ENCODE measurements at places on chromosomes 4 and X.

DNA sequence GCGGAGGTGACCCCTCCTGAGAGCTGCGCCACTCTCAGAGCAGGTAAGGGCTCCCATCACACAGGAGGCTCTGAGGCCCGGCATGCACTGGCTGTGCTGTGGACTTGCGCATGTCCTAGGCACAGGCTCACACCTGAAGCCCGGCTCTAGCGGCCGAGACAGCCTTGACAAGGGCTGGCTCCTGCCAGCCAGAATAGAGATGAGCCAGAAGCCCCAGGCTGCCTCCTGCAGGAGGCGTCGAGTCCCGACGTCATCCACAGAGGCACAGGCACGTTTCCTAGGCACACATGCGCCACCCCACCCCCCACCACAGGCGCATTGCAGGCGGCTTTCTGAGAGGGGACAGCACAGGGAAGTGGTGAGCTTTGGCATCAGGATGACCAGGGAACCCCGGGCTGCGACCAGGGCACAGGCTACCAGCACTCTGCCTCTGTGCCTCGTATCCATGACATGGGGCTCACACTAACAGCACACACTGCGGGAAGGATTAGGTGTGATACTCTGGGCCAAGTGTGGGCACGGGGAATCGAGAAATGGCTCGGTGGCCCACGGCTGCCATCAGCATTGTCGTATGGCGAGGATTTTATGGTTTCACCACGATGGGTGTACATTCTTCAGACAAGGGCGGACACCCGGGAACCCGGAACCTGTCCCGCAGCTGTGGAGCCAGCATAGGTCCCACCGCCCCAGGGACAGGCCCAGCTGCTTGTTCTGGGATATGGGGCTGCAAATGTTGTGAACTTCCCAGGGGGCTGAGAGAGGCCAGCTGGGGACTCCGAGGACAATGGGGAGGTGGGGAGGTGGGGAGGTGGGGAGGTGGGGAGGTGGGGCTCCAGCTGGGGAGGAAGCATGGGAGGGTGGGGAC is 90.7 kb upstream of the ADRA2C start:
- no peak overlapping the region for H3K27ac ChIP-seq
- no peak overlapping the region for H3K4me3 ChIP-seq
- DNase-seq: no peak
- H3K4me1 ChIP-seq: no peaks in the 10 kb centered on the region

DNA sequence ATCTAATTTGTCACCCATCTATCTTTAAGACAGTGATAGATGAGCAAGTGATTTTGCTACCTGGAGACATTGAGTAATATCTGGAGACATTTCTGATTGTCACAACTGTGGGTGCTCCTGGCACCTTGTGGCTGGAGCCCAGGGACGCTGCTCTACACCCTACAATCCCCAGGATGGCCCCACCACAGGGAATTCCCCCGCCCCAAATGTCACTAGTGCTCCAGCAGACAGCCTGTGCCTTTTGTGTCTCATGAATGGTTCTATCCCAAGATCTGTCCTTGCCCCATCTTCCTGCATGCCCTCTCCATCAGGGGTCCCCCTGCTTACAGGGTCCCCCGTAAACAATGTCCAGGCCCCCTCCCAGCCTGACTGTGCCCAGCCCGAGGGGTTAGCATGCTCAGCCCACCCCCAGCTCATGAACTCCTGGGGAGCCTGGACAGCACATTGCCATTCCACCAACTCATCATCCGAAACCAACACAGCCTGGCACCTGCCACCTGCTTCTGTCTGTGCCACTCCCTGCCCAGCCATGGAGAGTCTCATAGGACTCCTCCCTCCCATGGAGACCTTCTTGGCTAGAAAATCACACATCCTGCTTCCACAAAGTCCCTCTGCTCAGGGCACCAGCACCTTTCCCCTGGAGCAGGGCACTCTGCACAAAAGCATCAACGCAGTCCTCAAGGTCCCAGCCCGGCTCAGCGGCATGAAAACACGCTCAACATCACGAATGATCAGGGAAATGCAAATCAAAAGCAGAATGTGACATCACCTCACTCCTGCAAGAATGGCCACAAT is 5.7 kb downstream of the P2RY8 start:
- no peak for DNase-seq
- no peak overlapping the region for H3K4me3 ChIP-seq
- no peak overlapping the region for H3K27ac ChIP-seq
- H3K36me3 ChIP-seq: no peaks in the 10 kb centered on the region

- no peak overlapping the region for H3K27ac ChIP-seq
- H3K36me3 ChIP-seq: no peaks in the 10 kb centered on the region
- H3K27me3 ChIP-seq: no peaks in the 10 kb centered on the region
- H3K4me3 ChIP-seq: no peak overlapping the region
- no peaks in the 10 kb centered on the region for H3K4me1 ChIP-seq
These were observed 150.8 kb downstream of the RBMX2 start for GRCh38 chrX:130552444-130553073.

- H3K4me3 ChIP-seq: no peak overlapping the region
- no peak overlapping the region for H3K27ac ChIP-seq
- DNase-seq: no peak
- no peaks in the 10 kb centered on the region for H3K36me3 ChIP-seq
- H3K4me1 ChIP-seq: no peaks in the 10 kb centered on the region
- no peaks in the 10 kb centered on the region for H3K27me3 ChIP-seq
These were observed 719.4 kb downstream of the ADGRL3 start for GRCh38 chr4:61919561-61919960.

DNA sequence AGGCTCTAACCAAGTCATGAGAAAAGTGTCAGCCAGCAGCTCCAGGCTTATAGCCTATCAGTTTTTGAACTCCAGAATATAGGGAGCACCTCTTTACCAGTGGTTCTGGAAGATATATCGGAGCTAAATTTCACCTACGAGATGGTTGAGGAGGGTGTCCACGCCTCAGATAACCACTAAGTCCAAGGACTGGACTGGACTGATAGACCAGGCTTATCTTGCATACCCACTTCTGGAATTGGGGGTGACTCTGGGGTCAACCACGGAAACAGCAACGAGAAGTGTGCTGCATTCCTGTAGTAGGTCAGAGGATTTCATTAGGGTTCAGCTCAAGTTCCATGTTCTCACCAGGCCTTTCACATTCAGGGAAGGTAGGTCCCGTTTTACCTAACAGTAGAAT is 38.6 kb upstream of the TRPC3 start:
- no peak overlapping the region for H3K27ac ChIP-seq
- no peaks in the 10 kb centered on the region for H3K36me3 ChIP-seq
- no peak overlapping the region for H3K4me3 ChIP-seq
- H3K27me3 ChIP-seq: peaks cover 14% of the 10 kb centered on the region
- no peak for DNase-seq

DNA sequence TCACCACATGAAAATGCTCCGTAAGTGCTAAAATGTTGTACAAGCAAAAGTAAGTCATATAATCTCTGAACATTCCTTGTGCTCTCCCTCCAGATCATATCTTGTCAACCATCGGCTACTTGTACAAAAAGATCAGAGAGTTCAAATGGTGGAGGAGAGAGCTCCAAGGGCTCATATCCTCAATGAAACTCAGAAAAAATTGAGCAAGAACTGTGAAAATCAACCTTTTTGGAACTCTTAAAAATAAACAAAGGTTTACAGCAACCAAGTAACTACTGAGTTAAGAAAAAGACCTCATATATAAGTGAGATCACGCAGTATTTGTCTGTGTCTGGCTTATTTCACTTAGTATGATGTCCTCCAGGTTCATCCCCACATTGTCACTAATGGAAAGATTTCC is 63.2 kb downstream of the TEX13C start:
- H3K27me3 ChIP-seq: no peaks in the 10 kb centered on the region
- H3K4me3 ChIP-seq: no peak overlapping the region
- DNase-seq: no peak
- no peaks in the 10 kb centered on the region for H3K4me1 ChIP-seq

GRCh38 chr4:64713256-64713840 is 304.1 kb upstream of the TECRL start:
- H3K27me3 ChIP-seq: no peaks in the 10 kb centered on the region
- DNase-seq: no peak

- no peak overlapping the region for H3K27ac ChIP-seq
- H3K36me3 ChIP-seq: no peaks in the 10 kb centered on the region
- no peak overlapping the region for H3K4me3 ChIP-seq
- DNase-seq: no peak
- no peaks in the 10 kb centered on the region for H3K4me1 ChIP-seq
These were observed 101.1 kb downstream of the MID1 start for GRCh38 chrX:10519278-10519677.

DNA sequence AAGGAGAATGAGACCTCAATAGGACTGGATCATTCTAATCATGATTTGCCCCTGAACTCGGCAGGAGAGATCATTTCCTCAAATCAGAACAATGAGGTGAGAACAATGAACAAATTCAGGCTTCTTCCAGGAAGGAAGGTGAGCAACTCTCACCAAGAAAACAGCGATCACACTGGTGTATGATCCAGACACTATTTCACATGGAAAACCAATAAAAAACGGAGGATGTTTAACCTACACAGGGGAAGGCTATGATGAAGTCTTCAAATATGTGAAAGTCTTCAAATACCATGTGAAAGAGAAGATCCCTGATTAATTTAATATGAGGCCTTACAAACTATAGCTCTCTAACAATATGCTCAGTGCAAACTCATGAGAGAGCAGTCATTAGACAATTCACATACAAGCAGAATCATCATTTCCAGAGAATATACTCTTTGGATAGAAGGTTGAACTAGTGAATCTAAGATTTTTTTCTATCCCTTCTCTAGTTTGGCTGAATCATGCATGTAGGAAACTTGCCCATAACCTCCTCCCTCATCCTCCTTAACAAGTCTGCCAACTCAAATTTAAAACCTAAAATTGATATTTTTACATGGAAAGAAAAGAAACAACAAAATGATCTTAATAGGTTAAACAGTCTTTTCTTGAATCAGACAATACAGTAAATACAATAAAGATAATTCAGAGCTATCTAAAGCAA is 122.5 kb downstream of the ADAMTS3 start:
- no peaks in the 10 kb centered on the region for H3K27me3 ChIP-seq
- DNase-seq: no peak
- H3K4me1 ChIP-seq: no peaks in the 10 kb centered on the region
- H3K27ac ChIP-seq: no peak overlapping the region
- no peaks in the 10 kb centered on the region for H3K36me3 ChIP-seq

DNA sequence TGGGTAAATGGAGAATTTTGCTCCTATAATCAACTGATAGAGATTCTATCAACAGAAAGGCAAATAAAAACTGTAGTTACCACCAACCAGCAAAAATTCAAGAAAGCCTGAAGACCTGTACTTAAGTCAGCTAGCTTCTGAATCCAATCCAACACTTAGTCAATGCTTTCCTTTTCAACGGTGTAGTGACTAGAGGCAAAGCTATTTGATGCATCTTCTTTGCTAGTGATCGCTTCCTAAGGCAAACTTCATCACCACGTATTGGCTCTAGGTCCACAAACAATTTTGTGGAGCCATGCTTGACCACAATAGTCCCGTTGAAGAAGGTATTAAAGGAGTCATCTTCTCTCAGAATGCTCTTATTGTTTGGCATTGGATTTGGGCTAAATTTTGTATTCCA is 25.0 kb upstream of the UBA6 start:
- peaks cover 5% of the 10 kb centered on the region for H3K36me3 ChIP-seq
- no peak for DNase-seq
- no peaks in the 10 kb centered on the region for H3K4me1 ChIP-seq
- H3K27me3 ChIP-seq: no peaks in the 10 kb centered on the region
- no peak overlapping the region for H3K4me3 ChIP-seq
- no peak overlapping the region for H3K27ac ChIP-seq

- no peaks in the 10 kb centered on the region for H3K36me3 ChIP-seq
- H3K27me3 ChIP-seq: no peaks in the 10 kb centered on the region
- no peak for DNase-seq
- H3K4me1 ChIP-seq: peaks cover 5% of the 10 kb centered on the region
These were observed 2.7 kb downstream of the N4BP2 start for GRCh38 chr4:40059362-40059761.

- H3K4me1 ChIP-seq: no peaks in the 10 kb centered on the region
- H3K27me3 ChIP-seq: no peaks in the 10 kb centered on the region
- H3K27ac ChIP-seq: no peak overlapping the region
- DNase-seq: no peak
These were observed 209.3 kb upstream of the MAOA start for GRCh38 chrX:43446752-43447151.

GRCh38 chrX:107894038-107894437 is 68.4 kb downstream of the MID2 start:
- no peak overlapping the region for H3K4me3 ChIP-seq
- DNase-seq: no peak
- no peaks in the 10 kb centered on the region for H3K36me3 ChIP-seq
- H3K27ac ChIP-seq: no peak overlapping the region

GRCh38 chrX:97587171-97587570 is 703.5 kb downstream of the RPA4 start:
- H3K36me3 ChIP-seq: no peaks in the 10 kb centered on the region
- no peak overlapping the region for H3K27ac ChIP-seq
- no peaks in the 10 kb centered on the region for H3K27me3 ChIP-seq
- no peak overlapping the region for H3K4me3 ChIP-seq
- no peak for DNase-seq

DNA sequence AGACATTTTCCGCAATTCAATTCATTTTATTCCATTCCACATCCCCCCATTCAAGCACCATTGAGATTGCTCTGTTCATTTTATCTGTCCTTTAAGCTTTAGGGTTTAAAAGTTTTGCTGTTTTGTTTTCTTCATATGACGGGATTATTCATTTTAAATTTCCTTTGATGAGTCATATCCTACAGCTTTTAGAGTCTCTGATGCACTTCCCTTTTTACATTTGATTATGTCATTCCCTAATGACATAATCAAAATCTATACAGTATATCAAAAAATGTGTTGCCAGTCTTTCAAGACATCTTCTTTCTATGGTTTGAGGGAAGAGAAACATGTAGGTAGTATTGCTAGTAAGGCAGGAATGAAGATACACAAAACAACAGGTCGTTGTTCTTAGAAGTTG is 456.3 kb downstream of the PDGFC start:
- H3K36me3 ChIP-seq: no peaks in the 10 kb centered on the region
- no peaks in the 10 kb centered on the region for H3K27me3 ChIP-seq
- H3K4me3 ChIP-seq: no peak overlapping the region
- no peak for DNase-seq

DNA sequence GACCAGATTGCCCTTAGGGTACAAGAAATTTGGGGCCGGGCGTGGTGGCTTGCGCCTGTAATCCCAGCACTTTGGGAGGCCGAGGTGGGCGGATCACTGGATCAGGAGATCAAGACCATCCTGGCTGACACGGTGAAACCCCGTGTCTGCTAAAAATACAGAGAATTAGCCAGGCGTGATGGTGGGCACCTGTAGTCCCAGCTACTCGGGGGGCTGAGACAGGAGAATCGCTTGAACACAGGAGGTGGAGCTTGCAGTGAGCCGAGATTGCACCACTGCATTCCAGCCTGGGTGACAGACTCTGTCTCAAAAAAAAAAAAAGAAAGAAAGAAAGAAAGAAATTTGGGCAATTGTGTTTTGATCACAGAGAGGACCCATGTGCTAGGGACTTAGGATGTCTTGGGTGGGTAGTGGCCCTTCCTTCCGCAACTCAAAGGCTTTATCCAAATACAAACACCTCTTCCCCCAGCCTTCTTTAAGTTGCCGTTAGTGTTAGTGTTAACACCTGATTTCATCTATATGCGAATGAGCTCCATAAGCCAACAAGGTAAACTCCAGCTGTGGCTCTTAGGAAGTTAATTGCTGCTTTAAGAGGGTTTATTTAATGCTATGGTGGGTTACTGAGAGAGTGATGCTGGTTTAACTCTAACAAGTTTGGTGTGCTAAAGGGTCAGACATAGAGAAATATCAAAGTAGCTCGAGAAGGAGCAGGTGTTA is 8.6 kb upstream of the CCDC110 start:
- DNase-seq: no peak
- no peak overlapping the region for H3K27ac ChIP-seq
- no peaks in the 10 kb centered on the region for H3K27me3 ChIP-seq

- DNase-seq: no peak
- H3K4me3 ChIP-seq: no peak overlapping the region
- no peak overlapping the region for H3K27ac ChIP-seq
- H3K36me3 ChIP-seq: no peaks in the 10 kb centered on the region
- H3K27me3 ChIP-seq: no peaks in the 10 kb centered on the region
These were observed 254.2 kb downstream of the DHX15 start for GRCh38 chr4:24330172-24330571.
